ENCODE measurements at places on chromosomes 11 and 22.

DNA sequence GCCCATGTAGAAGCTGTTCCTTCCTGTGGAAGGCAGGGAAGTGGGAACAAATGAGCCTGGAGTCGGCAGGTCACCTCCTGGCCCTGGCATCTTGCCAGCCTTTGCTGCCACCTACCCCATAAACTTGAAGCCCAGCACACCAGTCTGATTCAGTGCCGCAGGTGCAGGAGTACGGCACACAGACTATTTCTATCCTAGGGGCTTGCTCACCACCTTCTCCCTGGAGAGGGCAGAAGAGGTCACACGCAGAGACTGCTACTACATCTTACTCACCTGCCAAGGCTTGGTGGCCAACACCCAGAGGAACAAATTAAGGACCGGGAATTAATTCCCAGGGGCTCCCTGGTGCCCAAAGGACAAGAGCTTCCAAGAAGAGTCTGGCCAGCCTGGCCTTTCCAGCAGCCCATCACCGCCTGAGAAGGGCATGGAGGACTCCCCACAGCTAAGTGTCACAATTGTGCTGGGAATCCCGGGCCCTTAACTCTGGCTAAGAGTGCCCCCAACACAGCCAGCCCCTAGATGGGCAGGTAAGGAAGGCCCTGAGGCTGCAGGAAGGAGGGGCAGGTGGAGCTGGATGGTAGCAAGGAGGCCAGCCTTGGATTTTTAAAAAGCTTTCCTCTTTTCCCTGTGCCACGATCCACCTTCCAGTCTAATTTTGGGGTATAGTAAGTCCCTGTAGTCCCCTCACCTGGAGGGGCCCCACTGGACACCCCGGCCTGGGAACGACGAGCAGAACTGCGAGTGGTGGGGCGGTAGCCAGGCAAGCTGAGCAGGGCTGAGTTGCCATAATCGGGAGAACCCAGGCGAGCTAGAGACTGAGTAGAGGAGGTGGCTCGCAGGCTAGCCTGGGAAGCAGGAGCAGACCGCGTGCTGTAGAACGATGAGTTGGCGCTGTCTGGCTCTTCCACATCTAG, 6.9 kb downstream of the IL18BP start:
- no peak for DNase-seq

- no peak for DNase-seq
Observed at GRCh38 chr22:21448627-21449416, 18.4 kb upstream of the TMEM191C start.

GRCh38 chr11:130721736-130722135, 194.5 kb downstream of the SNX19 start:
- DNase-seq, result no peak

DNA sequence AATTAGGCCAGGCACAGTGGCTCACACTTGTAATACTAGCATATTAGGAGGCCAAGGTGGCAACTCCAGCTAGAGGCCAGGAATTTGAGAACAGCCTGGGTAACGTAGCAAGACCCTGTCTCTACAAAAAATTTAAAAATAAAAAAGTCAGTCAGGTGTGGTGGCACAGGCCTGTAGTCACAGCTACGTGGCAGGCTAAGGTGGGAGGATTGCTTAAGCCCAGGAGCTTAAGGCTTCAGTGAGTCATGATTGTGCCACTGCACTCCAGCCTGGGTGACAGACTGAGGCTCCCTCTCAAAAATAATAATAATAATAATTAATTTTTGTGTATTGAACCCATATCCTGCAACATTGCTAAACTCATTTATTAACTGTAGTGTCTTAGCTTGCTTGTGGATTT, 15.3 kb upstream of the TRIM29 start:
- DNase-seq, result no peak

GRCh38 chr11:119479685-119480275, 56.8 kb upstream of the THY1 start:
- DNase-seq, result no peak

- DNase-seq, result no peak
Observed at GRCh38 chr11:1778141-1778911, 14.6 kb upstream of the CTSD start.

DNA sequence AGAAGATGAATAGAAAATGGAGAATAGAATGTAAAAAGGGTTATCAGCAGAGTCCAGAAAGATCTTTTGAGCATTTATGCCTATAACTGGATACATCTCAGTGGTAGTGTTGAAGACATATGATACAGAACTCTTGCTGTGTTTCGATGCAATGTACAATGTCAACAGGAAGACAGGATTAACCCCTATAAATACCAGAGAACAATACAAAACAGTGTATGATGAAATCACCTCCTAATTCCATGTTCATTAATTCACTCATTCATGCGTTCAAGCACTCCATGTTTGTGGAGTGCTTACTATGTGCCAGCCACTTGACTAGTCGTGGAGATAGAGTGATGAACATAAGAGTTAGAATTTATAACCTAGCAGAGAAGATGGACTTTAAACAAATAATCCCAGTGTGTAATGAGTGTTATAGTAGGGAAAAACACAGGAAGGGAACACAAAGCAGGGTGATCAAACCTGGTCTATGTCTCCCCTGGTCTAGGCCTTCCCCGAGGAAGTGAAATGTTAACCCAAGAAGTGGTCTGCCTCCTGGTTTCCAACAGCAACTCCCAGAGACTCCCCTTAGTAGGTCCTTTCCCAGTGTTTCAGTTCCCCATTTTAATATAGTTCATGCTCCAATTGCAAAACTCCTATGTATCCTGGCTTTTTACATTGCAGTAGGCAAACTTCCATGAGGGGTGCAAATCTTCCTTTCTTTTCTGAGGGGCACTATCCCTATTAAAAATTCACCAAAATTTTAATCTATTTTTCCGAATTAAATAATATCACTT, 9.1 kb upstream of the SESN3 start:
- no peak for DNase-seq

DNA sequence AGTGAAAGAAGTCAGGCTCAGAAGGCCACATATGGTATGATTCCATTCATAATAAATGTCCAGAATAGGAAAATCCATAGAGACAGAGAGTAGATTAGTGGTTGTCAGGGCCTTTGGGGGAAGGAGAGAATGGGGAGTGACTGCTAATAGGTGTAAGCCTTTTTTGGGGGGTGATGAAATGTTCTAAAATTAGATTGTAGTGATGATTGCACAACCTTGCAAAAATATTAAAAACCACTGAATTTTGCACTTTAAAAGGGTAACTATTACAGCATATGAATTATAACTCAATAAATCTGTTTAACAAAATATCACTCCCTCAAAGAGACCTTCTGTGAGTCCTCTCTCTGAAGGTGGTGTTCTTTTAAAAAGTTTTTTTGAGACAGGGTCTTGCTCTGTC, 72.3 kb upstream of the GRK3 start:
- no peak for DNase-seq

DNA sequence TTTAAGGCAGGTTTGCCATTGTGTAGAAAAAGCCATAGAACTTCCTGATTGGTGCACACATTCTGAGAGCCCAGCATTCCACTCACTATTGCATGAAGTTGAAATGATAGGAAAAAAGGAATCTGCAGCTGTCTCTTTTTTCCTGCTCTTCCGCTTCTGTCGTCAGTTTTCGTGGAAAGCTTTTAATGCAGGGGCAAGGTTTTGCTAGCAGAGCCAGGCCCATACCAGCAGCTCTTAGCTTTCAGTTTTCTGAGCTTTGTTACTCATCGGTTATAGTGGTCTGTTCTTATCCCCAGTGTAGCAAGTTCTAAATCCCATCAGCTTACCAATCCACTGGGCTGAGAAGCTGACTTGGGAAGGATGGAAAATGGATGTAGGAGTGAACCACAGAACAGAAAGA, 162.9 kb upstream of the TTC12 start:
- DNase-seq, result no peak

DNA sequence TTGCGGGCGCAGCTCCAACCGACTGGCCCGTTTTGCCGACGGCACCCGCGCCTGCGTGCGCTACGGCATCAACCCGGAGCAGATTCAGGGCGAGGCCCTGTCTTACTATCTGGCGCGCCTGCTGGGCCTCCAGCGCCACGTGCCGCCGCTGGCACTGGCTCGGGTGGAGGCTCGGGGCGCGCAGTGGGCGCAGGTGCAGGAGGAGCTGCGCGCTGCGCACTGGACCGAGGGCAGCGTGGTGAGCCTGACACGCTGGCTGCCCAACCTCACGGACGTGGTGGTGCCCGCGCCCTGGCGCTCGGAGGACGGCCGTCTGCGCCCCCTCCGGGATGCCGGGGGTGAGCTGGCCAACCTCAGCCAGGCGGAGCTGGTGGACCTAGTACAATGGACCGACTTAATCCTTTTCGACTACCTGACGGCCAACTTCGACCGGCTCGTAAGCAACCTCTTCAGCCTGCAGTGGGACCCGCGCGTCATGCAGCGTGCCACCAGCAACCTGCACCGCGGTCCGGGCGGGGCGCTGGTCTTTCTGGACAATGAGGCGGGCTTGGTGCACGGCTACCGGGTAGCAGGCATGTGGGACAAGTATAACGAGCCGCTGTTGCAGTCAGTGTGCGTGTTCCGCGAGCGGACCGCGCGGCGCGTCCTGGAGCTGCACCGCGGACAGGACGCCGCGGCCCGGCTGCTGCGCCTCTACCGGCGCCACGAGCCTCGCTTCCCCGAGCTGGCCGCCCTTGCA, 1.0 kb downstream of the FJX1 start:
- DNase-seq, result no peak

- DNase-seq, result no peak
Observed at GRCh38 chr11:95593111-95593510, 196.5 kb downstream of the FAM76B start.

- no peak for DNase-seq
Observed at GRCh38 chr22:21802056-21802455, 65.4 kb downstream of the MAPK1 start.

GRCh38 chr11:111585371-111585770, 16.9 kb upstream of the SIK2 start:
- DNase-seq, result no peak

DNA sequence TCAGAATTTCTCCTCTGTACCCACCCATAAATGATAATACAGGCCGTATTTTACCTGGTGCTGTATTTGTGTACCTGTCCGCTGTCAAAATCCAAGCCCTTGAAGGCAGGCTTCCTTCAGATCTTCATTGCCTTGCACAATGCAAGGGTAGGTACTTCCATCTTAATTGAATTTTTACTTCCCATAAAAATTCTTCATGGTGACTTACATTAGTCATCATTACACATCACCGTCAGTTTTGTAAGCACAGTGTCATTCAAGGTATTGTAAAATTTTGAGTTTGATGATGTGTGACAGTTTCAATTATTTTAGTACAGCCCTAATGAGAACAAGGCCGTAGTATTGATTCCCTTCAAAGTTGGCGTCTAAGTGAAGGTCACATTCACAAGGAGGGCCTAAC, 770 bp upstream of the TSG101 start:
- no peak for DNase-seq

DNA sequence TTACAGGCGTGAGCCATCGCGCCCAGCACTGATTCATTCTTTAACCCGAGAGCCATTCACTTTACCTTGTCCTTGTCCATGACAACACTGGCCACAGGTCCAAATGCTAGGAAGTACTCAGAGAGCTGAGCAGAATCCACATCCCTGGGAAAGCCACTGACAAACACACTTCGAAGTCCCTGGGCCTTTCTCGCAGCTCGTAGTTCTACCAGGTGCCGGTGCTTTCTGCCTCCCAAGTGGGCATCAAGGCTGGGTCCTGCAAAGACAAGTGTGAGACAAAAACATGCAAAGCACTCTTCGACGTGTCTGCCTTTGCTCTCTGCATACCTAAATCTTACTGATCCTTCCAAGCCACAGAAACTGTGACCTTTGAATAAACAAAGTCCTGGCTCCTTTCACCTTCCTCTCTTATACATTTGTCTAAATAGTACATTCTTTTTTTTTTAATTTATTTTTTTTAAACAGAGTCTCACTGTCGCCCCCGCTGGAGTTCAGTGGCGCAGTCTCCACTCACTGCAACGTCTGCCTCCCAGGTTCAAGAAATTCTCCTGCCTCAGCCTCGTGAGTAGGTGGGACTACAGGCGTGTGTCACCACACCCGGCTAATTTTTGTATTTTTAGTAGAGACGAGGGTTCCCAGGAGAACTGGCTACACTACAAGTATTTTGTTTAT, 2.2 kb downstream of the TUT1 start:
- no peak for DNase-seq

DNA sequence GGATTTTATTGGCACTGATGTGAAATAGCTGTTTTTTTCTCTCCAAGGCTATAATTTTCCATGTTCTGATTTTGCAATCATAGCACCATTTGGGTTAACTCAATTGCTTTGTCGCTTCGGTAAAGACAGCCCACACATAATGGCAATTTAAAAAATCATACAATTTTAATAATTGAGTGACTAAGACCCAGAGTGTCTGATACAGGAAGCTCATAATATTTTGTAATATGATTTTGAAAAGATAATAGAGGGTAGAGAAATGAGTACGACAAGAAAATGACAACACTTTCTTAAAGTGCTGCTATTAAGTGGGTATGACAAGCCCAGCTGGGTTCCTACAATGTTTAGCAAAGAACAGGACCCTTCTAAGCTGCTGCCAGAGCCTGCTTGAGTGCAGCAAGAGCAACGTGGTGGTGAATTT, 439.1 kb downstream of the METTL15 start:
- no peak for DNase-seq

DNA sequence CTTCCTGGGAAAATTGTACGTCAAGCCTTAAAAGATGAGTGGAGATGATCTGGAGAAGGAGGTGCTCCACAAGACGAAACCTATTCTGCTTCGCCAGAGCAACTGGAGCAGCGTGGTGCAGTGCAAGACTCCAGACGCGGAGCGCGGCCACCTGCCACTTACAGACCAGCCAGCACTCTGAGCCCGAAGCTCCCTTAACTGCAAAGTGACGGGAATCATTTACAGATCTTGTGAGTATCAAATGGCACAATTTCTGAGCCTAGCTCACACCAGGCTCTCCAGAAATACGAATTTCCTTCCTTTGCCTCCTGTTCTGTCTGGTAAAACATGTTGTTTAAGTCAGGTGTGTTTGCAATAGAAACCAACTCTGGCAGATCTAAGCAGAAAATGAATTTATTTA, 369.3 kb downstream of the CADM1 start:
- DNase-seq, result no peak

- DNase-seq, result no peak
Observed at GRCh38 chr22:49561976-49562375, 265.7 kb downstream of the BRD1 start.

- no peak for DNase-seq
Observed at GRCh38 chr11:120554766-120555432, 43.4 kb downstream of the GRIK4 start.

DNA sequence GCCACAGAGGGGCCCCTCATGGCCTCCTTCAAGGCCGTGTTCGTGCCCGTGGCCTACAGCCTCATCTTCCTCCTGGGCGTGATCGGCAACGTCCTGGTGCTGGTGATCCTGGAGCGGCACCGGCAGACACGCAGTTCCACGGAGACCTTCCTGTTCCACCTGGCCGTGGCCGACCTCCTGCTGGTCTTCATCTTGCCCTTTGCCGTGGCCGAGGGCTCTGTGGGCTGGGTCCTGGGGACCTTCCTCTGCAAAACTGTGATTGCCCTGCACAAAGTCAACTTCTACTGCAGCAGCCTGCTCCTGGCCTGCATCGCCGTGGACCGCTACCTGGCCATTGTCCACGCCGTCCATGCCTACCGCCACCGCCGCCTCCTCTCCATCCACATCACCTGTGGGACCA, 10.0 kb downstream of the CXCR5 start:
- DNase-seq, result no peak
